ENCODE measurements at places on chromosomes 5 and 9. TPM values are rescaled to one million over a fixed set of nuclear protein-coding genes. Genes with fewer than 3 reads are reported as not detected.

Gene C9orf153
- total RNA-seq, result 0.66 TPM

Gene HTR4
- not detected for total RNA-seq

DNA sequence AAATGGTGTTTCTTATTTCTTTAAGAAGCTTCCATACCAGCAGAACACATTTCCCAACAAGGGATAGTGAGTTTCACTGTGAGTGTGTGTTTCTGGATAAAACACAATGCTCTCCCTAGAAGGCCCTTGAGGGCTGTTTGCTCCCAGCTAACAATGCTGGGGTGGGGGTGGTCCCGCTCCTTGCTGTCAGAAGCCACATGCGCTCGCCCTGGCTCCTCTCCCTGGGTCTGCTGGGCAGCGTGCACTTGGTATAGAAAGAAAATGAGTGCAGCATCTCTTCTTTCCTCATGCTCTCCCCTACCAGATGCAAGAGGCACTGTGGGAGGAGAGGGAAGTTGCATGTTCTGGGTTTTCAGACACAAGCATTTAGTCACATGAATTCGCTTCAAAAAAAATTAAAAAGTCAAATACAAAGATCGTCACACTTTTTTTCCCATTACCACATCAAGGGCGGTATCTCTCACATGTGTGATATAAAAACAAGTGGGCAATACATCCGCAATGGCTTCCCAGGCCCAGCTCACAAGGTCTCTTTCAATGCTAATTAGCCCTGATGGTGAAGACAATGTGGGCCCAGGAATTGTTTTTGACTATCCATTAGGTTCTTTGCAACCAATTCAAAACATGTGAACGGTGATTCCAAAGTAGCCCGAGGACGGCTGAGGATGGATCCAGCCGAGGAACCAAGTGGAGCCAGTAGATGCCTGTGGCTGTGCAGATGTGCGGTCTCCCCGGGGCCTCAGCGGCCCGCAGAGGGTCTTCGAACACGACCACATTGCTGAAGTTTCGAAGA is 603.6 kb downstream of the IRX1 start:
- DNase-seq, result no peak

GRCh38 chr5:61942462-61943049 is 363.4 kb upstream of the KIF2A start:
- no peak for DNase-seq

DNA sequence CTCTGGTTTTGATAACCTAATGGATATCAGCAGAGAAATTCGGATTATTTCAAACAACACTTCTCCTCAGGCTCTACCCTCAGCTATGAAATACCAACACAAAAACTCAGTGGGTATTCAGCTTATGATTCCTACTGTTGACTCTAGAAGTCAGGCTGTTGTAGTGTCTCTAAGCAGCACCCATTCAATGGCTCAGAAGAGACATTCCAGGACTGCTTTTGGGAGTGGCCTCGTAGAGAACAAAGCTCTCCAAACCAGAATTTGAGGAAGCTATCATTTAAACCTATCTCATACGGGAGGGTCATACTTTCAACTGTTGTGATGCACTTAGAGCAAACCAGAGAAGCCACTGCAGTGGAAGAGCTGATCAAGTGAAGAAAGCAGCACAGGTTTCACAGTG is 34.1 kb downstream of the ETF1 start:
- no peak for DNase-seq

DNA sequence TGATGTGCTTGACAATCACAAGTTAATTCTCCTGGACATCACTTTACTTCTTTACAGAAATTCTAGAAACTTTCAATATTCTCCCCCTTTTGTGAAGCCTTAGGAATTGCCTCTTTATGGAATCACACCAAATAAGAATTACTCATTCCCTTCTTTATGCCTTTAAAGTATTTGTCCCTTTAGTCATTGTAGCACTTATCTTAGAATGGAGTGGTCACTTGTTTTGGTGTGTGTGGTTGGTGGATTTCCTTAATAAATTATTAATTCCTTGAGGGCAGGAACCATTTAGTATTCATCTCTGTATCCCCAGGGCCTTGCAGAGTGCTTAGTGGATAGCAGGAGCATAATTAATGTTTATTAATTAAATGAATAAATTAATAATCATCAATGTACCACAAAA is 307.0 kb downstream of the ARRDC3 start:
- DNase-seq, result no peak

All from endothelial cell of umbilical vein (primary cell).